ENCODE measurements at places on chromosomes 2 and 18.

- DNase-seq = no peak
Measured at GRCh38 chr2:990970-991369, 40.3 kb downstream of the SNTG2 start.

DNA sequence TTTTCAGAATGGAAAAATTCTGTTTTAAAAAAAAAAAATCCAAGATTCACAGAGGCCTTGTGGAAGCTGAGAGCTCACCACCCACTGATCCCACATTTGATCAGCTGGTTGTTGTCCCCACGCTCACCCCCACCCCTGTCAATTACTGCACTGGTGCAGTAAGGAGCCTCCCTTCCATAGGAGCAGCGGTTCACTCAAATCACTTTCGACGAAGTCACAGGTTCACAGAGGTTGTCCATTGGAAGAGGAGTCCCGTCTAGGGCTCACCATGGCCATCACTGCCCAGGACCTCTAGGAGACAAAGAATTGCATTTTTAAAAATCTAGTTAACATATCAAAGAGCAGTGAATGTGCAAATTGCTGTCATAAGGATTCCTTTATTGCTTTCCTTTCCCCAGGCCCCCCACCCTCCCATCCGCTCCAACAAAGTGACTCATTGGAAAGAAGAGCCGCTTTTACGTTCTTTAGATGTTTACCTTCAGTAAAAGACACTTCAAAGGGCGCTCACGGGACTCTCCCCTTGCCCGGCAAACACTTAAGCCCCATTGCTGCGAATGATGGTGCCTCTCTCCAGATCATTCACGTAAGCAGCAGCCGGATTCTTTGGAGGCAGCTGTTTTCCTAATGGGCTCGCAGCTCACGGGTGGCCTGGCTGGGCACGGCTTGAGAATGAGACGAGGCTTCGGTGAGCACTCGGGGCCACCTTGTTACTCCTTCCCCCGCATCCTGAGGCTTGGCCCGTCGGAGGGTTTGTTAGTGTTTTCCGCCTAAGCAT, 165.5 kb upstream of the SALL3 start:
- DNase-seq = no peak

GRCh38 chr2:213995400-213996105, 415.3 kb upstream of the VWC2L start:
- no peak for DNase-seq

DNA sequence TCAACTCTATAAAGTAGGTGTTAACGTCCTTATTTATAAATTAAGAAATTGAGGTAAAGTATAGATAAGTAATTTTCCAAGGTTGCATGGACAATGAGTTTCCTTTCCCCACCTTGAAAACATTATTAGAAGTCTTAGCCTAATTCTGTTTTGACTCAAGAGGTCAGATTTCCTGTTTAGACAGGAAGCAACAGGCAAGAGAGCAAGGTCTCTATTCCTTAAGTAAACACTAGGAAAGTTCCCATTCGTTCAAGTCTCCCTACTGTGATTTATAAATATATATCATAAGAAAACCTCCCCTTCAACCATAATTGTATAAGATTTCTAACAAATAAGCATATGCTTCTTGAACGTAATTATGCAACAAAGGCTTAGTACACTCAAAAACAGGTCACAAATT, 40.3 kb downstream of the CLASP1 start:
- no peak for DNase-seq

DNA sequence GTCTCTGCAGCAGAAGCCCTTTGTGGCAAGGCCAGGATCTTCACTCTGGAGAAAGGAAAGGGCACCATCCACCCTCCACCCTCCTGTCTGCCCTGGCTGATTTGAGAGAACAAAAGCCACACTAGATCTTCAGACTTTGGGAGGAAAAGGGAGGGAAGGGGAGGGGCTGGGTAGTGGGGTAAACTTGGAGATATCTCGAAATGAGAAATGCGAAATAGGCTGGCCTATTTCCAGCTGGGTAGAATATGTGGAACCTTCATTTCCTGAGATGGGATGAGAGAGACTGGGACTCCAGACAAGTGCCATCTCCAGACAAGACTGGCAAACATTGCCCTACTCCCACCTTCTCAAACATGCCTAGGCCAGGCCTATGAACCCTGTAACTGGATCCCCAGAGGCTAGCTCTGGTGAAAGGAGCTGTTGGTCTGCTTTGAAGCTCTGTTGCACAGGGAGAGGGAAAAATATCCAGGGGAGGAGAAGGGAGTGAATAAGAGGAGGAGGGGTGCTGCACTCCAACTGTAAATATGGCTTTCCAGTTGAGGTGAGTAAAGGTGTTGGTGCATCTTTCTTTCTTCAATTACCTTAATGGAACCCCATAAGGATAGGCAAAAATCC, 1.7 kb downstream of the HOXD12 start:
- DNase-seq = no peak

DNA sequence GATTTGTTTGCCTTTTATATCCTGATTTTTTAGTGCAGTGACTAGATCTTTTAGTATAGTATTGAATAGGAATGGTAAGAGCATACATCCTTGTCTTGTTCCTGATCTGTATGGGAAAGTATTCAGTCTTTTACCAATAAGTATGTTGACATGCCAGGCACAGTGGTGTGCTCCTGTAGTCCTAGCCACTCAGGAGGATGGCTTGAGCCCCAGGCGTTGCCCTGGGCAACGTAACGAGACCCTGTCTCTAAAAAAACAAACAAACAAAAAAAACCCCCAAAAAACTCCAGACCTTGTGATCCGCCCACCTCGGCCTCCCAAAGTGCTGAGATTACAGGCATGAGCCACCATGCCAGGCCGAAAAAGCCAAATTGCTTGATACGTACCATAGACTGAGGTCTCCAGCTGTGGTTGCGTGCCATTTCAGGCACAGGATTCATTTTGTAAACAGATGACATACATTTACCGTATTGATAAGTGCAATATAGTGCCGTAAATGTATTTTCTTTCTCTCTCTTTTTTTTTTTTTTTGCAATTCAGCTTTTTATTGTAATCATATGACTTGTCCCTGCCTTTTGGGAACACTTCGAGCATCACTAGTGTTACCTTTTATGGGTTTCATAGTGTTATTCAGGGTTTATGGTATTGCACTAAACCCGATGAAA, 18.5 kb downstream of the BIRC6 start:
- DNase-seq = no peak

DNA sequence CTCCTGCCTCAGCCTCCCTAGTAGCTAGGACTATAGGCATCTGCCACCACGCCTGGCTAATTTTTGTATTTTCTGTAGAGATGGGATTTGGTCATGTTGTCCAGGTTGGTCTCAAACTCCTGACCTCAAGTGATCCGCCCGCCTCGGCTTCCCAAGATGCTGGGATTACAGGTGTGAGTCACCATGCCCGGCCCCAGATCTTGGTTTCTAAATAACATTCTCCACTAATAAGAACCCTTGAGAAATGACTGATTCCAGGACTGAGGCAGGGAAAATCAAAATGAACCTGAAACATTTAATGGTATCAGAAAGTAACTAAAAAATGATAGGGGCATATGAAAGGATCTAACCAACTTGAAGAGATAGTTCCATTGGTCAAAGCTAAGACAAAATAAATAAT, 34.0 kb downstream of the BMPR2 start:
- no peak for DNase-seq

- DNase-seq = no peak
Measured at GRCh38 chr2:233822781-233823730, 31.3 kb downstream of the HJURP start.

GRCh38 chr18:38496222-38496793, 930.7 kb upstream of the CELF4 start:
- no peak for DNase-seq

DNA sequence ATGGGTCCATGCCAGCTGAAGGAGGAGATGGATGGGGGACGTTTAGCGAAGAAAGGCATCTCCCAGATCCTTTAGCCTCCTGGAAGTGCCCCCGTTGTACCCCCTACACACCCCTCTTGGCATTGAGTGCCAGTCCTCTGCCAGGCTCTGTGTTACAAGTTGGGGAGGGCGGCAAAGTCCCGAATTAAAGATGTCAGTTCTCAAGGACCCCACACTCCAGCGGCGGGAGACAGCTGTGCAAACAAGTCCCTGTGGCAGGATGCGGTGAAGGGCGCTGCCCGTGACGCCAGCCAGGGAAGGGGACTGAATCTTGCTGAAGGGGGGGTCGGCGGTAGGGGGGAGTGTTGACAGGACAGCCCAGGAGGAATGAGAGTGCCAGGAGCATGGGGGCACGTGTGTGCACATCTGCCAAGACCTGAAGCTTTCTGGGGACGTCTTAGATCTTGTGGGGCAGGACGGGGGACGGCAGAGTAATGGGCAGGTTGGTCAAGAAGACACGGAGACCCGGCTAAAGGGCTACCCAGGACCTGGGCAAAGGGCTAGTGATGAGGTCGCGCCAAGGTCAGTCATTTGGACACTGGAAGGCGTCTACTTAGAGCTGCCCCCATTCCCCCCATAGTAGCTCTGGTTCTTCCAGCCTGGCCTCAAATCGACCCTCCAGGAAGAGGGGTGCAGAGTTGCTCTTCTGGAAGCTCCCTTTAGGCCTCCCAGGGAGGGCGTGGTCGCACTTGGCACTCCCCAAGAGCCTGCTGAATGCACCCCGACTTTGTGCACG, 2.8 kb upstream of the CTDSP1 start:
- no peak for DNase-seq

DNA sequence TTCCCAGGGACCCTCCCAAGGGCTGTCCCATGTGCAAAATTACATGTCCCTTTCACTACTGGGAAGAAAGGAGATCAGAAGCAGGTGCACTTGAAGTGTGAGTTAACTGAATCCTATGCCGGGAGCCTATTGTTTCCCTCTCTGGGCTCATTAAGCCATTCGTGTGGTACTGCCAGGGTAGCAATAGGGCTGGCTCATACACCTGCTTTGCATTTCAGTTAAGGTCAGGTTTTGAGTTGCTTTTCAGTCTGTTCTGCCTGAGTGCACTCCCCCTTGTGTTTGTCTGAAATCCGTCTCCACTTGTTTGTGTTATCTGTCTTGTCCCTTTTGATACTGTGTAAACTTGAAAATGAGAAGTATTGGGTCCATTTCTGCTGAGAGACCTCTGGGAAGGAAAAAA, 1232.6 kb upstream of the NRXN1 start:
- no peak for DNase-seq

DNA sequence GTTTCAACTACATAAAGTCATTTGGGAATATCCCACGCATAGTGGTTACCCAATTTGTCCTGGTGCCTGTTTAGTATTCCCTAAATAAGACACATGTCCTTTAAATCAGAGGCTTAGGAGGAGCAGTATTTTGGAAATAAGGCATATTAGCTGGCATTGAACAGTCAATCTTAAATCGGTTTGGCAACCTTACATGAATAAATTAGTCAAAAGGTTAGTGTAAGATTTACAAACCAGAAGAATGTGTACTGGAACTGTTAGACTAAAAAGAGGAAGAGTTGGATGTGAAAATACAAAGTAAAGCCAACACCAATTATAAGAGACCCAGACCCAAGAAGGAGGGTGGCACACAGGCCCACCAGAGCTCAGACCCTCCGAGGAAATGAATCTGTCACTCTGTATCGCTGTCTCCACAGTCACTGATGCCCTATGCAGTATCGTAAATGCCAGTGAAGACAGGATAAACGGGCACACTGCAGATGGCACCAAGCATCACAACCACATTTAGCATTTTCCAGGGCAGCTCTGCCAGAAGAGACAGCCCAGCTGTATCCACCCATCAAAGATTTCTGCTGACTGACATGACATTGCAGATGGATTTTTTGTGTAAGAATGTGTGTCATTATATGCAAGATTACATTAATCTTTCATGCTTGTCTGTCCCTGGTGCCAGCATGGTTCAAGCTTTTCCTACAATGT, 90.4 kb downstream of the CERKL start:
- DNase-seq = no peak

DNA sequence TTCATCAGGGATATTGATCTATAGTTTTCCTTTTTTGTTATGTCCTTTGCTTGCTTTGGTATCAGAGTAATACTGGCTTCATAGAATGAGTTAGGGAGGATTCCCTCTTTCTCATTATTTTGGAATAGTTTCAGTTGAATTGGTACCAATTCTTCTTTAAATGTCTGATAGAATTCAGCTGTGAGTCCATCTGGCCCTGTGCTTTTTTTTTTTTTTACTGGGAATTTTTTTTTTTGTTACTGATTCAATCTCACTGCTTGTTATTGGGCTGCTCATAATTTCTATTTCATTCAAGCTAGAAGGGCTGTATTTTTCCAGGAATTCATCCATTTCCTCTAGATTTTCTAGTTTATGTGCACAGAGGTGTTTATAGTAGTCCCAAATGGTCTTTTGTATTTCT, 103.9 kb downstream of the RND3 start:
- no peak for DNase-seq

All from T1000 (cell line).